ENCODE measurements at places on chromosomes 2 and 18.

DNA sequence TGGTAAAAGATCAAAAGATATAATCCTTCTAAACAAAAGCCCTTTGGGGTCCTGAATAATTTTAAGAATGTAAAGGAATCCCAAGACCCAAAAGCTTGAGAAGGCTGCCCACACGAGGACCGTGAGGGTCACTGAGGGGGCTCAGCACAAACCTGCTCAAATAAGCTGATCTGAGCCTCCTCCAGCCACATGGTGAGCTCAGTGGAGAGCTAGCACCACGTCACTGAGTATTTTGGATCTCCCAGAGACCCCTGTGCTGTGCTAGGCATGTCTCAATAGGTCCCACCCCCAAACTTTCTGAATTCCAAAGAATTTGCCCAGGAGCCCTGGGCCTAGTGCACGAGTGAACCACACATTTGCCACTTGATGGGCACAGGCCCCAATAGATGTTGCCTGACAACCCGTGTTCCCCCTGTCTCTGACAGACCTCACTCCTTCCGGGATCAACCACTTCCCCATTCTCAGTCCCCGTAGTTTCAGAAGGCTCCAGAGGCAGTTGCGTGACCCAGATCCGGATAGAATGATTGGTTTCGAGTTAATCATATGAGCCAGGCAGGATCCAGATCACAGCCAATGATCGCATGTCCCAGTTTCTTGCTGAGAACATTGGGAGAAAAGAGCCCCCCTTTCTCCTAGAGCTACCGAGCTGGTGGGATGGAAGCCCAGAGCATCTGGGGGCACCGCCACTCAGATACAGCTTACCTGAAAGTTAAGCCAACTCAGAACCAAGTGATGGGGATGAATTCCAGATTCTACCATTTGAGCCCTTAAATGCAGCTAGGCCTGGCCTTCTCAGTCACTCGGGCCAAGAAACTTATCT, 203.8 kb downstream of the TNS1 start:
- no peak for DNase-seq

DNA sequence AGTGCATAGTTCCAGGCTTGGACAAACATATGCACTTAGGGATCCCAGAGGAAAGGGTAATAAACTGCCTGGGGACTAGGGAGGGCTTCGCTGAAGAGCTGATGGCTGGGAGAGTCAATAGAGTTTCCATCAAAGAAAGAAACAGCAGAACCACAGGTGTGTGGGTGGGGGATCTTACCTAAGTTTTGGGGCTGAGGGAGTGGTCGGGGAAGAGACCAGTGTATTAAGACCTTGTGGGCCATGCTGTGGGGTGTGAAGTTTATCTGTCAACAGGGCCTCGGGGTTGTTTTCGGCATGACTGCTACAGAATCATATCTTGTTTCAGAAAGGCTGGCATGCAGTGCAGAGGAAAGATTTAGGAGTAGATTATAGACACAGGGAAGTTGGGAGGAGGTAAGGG, 31.2 kb upstream of the GTF2A1L start:
- no peak for DNase-seq

- no peak for DNase-seq
Observed at GRCh38 chr2:46157966-46158310, 139.3 kb upstream of the EPAS1 start.

DNA sequence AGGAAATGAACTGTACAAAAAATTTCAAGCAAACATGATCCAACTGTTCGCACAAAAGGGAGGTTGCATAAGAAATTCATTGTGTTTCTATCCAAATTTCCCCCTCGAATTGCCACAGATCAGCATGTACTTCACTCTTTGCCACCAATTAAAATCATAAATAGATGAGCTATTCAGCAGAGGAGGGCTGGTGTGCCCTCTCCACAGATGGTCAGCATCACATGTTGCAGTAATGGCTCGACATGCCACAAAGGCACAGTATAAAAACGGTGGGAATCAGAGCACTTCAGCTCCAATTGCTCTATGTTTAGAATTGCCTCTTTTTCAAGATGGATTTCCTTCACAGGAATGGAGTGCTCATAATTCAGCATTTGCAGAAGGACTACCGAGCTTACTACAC, at the start of gene G6PC2:
G6PC2 (plus strand) TSS at position 289 of the 400 bp plus-strand sequence; CDS start at position 330, 41 bp downstream.
- DNase-seq = no peak

GRCh38 chr18:63058521-63058920, 261.0 kb downstream of the BCL2 start:
- no peak for DNase-seq

DNA sequence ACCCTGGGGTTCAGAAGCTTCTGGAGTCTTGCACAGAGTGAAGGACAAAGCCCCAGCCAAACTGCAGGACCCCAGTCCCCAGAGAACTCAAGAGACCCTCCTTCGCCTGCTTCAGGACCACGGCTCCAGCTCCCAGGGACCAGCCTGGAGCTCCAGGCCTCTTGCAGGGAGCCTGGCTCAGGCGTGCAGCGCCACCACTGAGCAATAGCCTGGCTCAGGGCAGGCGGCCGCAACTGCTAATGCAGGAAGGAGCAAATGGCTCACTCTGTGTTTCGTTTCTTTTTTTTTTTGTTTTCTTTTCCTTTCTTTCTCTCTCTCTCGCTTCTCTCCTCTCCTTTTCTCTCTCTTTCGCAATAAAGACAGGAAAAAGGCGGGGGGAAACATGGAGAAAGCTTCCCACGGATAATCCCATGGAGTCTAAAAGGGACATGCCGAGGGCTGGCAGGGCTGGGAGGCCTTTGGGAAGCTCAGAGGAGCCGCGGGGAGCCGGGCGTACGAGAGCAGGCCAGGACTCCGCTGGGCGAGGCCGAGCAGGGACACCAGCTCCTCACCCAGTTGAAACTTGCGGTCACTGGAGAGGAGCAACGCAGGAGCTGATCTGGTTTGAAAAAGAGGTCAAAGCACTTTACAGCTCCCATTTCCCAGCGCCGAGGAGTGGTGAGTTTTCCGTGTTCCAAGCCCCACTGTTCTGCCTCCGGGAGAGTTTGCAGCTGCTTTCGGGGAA, 244.8 kb downstream of the TWIST2 start:
- no peak for DNase-seq

DNA sequence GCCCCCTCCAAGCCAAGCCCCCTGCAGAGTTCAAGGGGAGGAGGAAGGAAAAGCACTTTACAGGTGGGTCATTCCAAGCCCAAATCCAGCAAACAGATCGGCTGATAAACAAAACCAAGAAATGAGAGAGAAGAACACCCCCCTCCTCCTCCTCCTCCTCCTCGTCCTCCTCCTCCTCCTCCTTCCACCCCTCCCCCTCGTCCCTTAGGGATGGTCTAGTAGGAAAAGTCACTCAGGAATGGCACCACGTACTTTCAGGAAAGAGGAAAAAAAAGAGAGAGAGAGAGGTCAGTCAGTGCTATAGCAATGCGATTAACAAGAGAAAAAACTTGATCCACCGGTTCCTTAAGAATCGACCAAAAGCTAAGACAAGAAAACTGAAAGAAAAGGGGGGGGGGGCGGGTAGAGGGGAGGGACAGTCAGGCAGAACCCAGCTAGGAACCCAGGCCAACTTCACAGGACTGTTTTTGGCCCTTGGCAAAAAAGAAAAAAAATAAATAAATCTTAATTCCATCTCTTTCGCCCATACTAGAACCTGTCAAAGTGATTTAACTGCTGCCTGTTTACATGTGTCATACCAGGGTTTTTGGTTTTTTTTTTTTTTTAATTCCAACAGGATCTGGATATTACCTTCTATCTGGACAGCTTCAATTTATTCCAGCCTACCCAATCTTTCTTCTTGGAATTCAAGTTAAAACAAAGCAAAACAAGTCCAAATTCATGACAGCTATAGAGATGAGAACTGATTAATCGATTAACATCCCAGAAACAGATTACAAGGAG, 906 bp downstream of the IKZF2 start:
- no peak for DNase-seq

- no peak for DNase-seq
Observed at GRCh38 chr18:27789406-27789805, 387.5 kb downstream of the CDH2 start.

DNA sequence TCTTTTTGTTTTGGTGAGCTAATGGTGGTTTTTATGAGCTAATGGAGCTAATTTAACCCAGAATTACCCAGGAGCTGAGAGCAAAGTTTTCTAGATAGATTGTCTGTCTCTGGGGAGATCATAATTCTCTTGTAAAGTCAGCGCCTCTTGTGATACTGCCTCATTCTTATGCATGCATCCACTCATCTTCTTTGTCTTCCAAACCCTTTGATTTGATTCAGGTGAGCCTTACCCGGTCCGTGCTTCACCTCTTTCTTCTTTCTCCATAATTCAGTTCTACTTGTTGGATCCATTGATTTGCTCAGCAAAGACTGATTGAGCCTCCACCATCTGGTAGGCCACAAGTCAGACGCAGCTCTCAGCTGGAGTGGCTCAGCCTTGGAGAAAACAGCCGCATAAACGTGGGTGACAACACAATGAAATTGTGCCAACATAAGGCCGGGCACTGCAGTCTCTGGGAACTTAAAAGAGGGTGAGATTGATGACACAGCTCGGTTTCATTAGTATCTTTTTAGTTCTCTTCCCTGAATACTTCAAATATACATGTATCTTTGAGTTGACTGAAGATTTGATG, 158.5 kb upstream of the SH3BP4 start:
- no peak for DNase-seq

All from stimulated activated CD8-positive, alpha-beta memory T cell treated with anti-CD3 and anti-CD28 coated beads, Interleukin-15, amount 100 ng/mL, for 24 hours (primary cell).